Large intestine (tissue), 12 donors: ENCODE measurements at places on chromosomes 16 and 17. TPM values are rescaled to one million over a fixed set of nuclear protein-coding genes. Genes with fewer than 3 reads are reported as not detected.
A peak's percentile ranks its signal among the peaks of the same experiment; 100 is the strongest.

GRCh38 chr16:84647828-84648594, at the start of gene KLHL36:
TSS of gene KLHL36 (plus strand) at chr16:84648511. CDS start at chr16:84650868, 2,357 bp downstream.
- H3K36me3 ChIP-seq, result peaks cover 20% of the 10 kb centered on the region
- no peak within 1 kb of the TSS for H3K27ac ChIP-seq
- peak within 1 kb of the TSS; percentile 73 for H3K4me3 ChIP-seq

DNA sequence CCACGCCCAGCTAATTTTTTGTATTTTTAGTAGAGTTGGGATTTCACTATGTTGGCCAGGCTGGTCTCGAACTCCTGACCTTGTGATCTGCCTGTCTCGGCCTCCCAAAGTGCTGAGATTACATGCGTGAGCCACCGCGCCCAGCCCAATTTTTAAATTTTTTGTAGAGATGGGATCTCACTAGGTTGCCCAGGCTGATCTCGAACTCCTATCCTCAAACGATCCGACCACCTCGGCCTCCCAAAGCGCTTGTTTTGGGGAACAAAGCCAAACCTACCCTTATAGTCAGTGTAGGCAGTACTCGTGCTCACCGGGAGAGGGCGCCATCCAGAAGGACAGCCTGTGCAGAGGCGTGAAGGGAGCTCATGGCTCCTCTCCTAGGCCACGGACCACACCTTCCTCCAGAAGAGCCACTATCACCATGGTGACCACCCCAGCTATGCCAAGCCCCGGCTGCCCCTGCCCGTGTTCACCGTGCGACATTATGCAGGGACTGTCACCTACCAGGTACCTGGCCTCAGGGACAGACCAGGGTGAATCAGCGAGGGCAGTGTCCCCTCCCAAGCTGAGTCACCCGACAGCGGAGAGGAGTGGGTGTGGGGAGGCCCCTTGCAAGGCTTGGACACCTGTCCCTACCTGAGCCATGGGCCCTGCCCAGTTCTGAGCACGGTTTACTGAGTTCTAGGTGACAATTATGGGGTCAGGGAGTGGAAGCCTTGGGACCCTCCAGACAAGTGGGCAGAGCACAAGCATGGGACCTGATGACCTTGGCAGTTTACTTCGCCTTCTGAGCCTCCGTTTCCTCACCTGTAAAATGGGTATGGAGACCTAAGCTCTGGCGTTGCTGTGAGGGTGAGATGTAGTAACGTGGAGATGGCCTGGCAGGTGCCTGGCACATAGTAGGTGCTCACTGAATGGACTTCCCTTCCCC, 13.7 kb downstream of the MYO15B start:
- H3K36me3 ChIP-seq, result no peaks in the 10 kb centered on the region
- H3K27ac ChIP-seq, result no peak overlapping the region
- H3K4me3 ChIP-seq, result no peak overlapping the region
- H3K27me3 ChIP-seq, result no peaks in the 10 kb centered on the region

Gene SMARCE1
- 127 TPM for polyA plus RNA-seq

GRCh38 chr17:49031965-49032928, 35.1 kb downstream of the IGF2BP1 start:
- peak; percentile 81 for DNase-seq
- no peak overlapping the region for H3K27ac ChIP-seq
- H3K27me3 ChIP-seq, result no peaks in the 10 kb centered on the region
- peaks cover 46% of the 10 kb centered on the region for H3K36me3 ChIP-seq
- peaks cover 2% of the 10 kb centered on the region for H3K4me1 ChIP-seq

Gene KRT38
- not detected for polyA plus RNA-seq

- no peak overlapping the region for H3K4me3 ChIP-seq
- H3K27me3 ChIP-seq, result peaks cover 7% of the 10 kb centered on the region
- H3K4me1 ChIP-seq, result peaks cover 3% of the 10 kb centered on the region
These were observed 273.2 kb downstream of the C16orf95 start for GRCh38 chr16:87044032-87044382.

Gene NATD1
- 6.9 TPM for polyA plus RNA-seq

DNA sequence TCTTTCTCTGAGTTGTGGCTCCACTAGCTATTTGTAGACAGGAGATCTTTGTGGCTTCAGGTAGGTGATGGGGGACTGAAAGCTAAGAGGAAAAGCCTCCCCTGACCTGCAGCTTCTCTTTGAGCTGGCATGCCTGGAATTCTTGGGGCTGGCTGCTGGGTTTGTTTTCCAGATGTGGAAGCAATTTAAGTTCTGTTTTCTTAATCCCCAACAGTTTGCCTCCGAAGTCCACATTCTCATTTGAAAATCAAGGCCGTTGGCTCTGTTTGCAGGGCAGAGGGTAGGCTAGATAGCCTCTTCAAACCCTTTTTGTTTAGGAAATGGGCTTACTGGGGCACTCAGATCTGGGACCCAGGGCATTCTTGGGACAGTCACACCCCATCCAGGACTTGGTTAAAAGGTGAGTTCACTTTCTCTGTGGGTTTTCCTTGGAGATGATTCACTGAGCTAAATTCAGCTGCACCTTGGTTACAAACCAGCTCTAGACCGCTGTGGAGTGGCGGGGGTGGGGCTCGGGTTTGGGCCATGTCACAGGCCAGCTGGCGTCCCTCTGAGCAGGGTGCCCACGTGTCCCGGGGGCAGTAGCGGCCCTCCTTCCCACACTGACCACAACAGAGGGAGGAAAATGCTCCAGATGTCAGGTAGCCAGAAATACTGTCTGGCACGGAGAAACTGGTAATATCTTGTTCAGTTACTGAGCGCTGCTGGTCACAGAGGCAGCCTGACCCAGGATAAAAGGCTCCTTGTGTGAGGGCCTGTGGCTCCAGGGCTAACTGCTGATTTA, 108.5 kb downstream of the RAB11FIP4 start:
- DNase-seq, result no peak
- no peaks in the 10 kb centered on the region for H3K36me3 ChIP-seq
- H3K27me3 ChIP-seq, result no peaks in the 10 kb centered on the region
- H3K4me3 ChIP-seq, result no peak overlapping the region

DNA sequence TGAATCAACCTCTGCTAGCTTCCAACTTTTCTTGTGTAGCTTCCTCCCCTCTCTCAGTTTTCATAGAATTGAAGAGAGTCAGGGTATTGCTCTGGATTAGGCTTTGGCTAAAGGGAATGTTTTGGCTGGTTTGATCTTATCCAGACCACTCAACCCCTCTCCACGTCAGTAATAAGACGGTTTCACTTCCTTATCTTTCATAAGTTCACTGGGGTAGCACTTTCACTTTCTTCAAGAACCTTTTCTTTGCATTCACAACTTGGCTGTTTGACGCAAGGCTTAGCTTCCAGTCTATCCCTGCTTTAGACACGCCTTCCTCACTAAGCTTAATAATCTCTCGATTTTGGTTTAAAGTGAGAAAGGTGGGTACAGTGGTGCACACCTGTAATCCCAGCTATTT, 29.7 kb upstream of the OR1A2 start:
- H3K4me1 ChIP-seq, result no peaks in the 10 kb centered on the region
- peaks cover 7% of the 10 kb centered on the region for H3K27me3 ChIP-seq
- no peak overlapping the region for H3K4me3 ChIP-seq
- DNase-seq, result no peak
- no peaks in the 10 kb centered on the region for H3K36me3 ChIP-seq

GRCh38 chr16:17204644-17205043, 266.1 kb downstream of the XYLT1 start:
- H3K36me3 ChIP-seq, result peaks cover 4% of the 10 kb centered on the region
- no peaks in the 10 kb centered on the region for H3K27me3 ChIP-seq
- no peak overlapping the region for H3K27ac ChIP-seq
- no peak overlapping the region for H3K4me3 ChIP-seq

DNA sequence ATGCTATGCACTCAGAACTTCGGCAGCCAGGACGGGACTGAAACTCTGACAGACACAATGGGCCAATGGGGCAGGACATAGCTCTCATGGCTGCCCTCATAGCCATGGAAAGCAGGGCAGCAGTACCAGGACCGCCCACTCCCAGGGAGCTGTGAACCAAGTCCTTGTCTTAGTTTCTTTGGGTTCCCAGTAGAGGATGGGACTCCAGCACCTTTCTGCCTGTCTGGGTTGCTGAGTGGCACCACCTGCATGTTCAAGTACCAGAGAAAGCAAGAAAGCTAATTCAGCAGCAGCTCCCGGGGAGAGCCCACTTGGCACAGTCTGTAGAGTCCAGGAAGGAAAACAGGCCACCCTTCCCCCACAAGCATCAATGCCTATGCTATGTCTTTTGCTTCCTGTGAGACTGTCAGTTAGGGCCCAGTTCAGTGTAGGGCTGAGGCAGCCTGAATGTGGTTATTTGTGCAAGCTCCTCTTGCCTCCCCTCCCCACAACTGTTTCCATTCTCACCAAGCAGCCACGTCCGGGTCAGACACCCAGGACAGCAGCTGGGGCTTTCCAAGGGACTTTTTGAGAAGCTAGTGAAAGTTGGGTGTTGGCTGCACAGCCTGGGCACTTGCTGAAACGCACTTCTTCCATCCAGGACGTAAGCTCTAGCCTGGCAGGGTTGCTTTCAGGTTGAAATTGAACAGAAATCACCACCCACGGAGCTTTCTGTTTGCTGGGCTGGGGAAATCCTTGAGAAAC, 7.8 kb downstream of the SUPT4H1 start:
- H3K4me1 ChIP-seq, result peaks cover 5% of the 10 kb centered on the region
- H3K27me3 ChIP-seq, result no peaks in the 10 kb centered on the region
- DNase-seq, result no peak
- H3K27ac ChIP-seq, result no peak overlapping the region

DNA sequence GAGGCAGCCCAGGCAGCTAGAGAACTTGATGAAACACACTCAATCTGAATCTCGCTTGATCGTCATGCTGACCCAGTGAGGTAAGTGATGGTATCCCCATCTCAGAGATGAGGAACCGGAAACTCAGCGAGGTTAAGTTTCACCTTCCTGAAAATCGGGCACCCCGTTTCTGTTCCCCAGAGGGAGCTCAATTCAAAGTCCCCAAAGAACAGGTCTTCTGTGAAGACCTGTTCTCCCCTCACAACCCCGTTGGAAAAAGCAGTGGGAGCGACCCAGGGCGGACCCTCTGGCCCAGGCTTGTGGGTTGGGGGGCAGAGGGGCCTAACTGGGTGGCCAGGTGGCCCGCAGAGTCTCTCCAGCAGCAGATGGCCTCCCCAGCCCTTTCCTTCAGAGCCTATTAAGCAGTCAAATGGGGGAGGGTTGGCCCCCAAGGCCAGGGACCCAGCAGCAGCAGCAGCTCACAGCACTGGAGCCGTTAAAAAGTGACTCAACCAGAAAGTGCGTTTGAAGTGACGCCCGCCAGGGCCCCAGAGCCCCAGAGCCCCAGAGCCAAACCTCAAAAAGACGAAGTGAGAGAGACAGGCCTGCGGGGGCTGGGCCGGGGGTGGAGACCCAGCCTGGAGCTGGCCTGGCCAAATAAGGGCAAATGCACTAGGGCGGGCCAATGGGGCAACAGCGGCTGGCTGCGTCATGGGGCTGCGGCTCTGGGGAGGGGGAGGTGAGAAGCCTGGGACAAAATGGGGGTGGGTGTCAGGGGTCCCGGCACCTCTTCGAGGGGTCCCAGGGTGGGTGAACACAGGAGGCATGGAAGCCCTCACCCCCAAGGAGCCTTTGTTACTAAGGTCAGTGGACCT, 9.2 kb upstream of the TSPOAP1 start:
- H3K27ac ChIP-seq, result peak overlapping the region; percentile 77
- no peaks in the 10 kb centered on the region for H3K36me3 ChIP-seq
- H3K4me1 ChIP-seq, result peaks cover 28% of the 10 kb centered on the region

Gene NEUROD2
- polyA plus RNA-seq, result 0.01 TPM

GRCh38 chr16:14026572-14027285, 44.4 kb upstream of the MRTFB start:
- H3K4me3 ChIP-seq, result no peak overlapping the region
- no peak overlapping the region for H3K27ac ChIP-seq
- H3K36me3 ChIP-seq, result no peaks in the 10 kb centered on the region
- no peak for DNase-seq

GRCh38 chr16:50718761-50719400, 23.0 kb upstream of the CYLD start:
- H3K27me3 ChIP-seq, result no peaks in the 10 kb centered on the region
- no peak overlapping the region for H3K27ac ChIP-seq
- no peak for DNase-seq
- H3K36me3 ChIP-seq, result no peaks in the 10 kb centered on the region

Gene CDYL2
- 5.1 TPM for polyA plus RNA-seq

- no peak overlapping the region for H3K4me3 ChIP-seq
- peaks cover 17% of the 10 kb centered on the region for H3K4me1 ChIP-seq
- no peaks in the 10 kb centered on the region for H3K36me3 ChIP-seq
- DNase-seq, result no peak
- H3K27me3 ChIP-seq, result no peaks in the 10 kb centered on the region
These were observed 82.3 kb downstream of the SSH2 start for GRCh38 chr17:29847527-29848400.

Gene METTL23
- 38.8 TPM for polyA plus RNA-seq
